Endothelial cell of umbilical vein (primary cell): ENCODE measurements at places on chromosomes 6 and 20. TPM values are rescaled to one million over a fixed set of nuclear protein-coding genes. Genes with fewer than 3 reads are reported as not detected.

The ZNF334 gene
- total RNA-seq, result 0.30 and 1.6 TPM in 2 replicates

The TRIM15 gene
- not detected in 2 replicates for total RNA-seq

The GSTA1 gene
- total RNA-seq, result not detected in 2 replicates

The MDFI gene
- total RNA-seq, result 32.4 and 45.8 TPM in 2 replicates

The ENPP4 gene
- total RNA-seq, result 3.9 and 4.5 TPM in 2 replicates

The LCA5 gene
- total RNA-seq, result 4.2 and 4.9 TPM in 2 replicates

The BEND6 gene
- 0.35 and 0.66 TPM in 2 replicates for total RNA-seq

The CGA gene
- total RNA-seq, result not detected in 2 replicates

The LPA gene
- not detected in 2 replicates for total RNA-seq

The ACTL10 gene
- total RNA-seq, result 0.62 and 1.4 TPM in 2 replicates

The TULP1 gene
- total RNA-seq, result not detected in 2 replicates

The SRMS gene
- total RNA-seq, result not detected in 2 replicates

The TMEM217 gene
- 6.5 and 6.8 TPM in 2 replicates for total RNA-seq

The RAB5IF gene
- 109 and 113 TPM in 2 replicates for total RNA-seq

The COL19A1 gene
- not detected in 2 replicates for total RNA-seq

The GHRH gene
- not detected in 2 replicates for total RNA-seq

The HEY2 gene
- not detected in 2 replicates for total RNA-seq

The ACSS2 gene
- 40.7 and 48.5 TPM in 2 replicates for total RNA-seq

The BHLHE23 gene
- not detected in 2 replicates for total RNA-seq

The TREM2 gene
- total RNA-seq, result not detected in 2 replicates

The SPATS1 gene
- total RNA-seq, result not detected in 2 replicates

The SIRPA gene
- total RNA-seq, result 58.3 and 59.2 TPM in 2 replicates

The PGM3 gene
- 70.7 and 74.8 TPM in 2 replicates for total RNA-seq

The TAP1 gene
- total RNA-seq, result 18.8 and 25.9 TPM in 2 replicates

The DNPH1 gene
- total RNA-seq, result 34.3 and 37.7 TPM in 2 replicates

The C20orf202 gene
- total RNA-seq, result not detected in 2 replicates
